Activated CD4-positive, alpha-beta T cell treated with anti-CD3 and anti-CD28 coated beads for 48 hours (primary cell): ENCODE measurements at places on chromosomes 1 and 21.
A peak's percentile ranks its signal among the peaks of the same experiment; 100 is the strongest.

DNA sequence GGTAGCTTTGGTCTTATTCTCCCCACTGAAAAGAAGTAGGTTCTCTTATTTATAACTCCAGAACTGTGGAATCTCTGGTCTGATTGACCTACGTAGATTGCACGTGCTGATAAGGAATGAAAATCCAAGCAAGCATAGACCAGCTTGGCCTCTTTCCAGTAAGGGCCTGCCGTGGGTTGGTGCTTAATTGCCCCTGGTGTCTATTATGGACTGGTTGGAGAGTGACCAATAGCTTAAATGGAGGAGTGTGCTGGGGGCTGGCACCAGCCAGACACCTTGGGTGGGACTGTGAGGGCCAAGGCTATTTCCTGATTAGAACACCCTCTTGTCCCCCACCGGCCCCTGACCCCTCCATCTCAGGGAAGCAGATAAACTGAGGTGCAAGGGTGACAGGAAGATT, 74.0 kb downstream of the TENT5C start:
- no peak for DNase-seq

GRCh38 chr1:199163267-199163666, 524.4 kb downstream of the PTPRC start:
- DNase-seq = no peak

DNA sequence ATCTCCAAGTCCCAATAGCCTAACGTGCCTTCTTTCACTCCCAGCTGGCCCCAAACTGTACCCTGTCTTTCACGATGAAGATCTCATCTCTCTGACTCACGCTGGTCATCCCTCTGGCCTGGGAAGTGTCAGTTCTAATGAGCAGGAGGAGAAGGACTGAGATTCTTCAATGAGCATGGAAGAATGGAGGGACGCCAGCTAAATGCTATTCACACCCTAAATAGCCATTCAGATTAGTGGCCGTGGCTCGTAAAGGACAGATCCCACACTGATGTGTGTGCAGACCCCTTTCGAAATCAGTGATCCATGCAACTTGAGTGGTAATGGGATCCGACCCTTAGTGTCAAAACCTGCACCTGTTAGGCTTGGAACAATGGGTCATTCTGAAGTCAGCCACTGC, 75.9 kb upstream of the SMYD2 start:
- no peak for DNase-seq

- no peak for DNase-seq
Observed at GRCh38 chr1:9233241-9233941, 1.2 kb upstream of the H6PD start.

- no peak for DNase-seq
Observed at GRCh38 chr1:95386371-95386770, 152.4 kb downstream of the RWDD3 start.

GRCh38 chr1:41479000-41479807, 5.3 kb downstream of the EDN2 start:
- DNase-seq = no peak

DNA sequence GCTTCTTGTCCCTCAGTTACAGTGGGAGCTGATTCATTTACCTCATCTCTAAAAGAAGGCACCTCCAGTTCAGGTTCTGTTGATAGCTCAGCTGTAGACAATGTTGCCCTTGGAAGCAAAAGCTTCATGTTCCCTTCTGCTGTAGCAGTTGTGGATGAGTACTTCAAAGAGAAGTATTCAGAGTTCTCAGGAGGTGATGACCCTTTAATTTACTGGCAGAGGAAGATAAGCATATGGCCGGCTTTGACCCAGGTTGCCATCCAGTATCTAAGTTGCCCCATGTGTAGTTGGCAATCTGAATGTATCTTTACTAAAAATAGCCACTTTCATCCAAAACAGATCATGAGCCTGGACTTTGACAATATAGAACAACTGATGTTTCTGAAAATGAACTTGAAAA, 4.5 kb downstream of the ZBED6 start:
- no peak for DNase-seq

DNA sequence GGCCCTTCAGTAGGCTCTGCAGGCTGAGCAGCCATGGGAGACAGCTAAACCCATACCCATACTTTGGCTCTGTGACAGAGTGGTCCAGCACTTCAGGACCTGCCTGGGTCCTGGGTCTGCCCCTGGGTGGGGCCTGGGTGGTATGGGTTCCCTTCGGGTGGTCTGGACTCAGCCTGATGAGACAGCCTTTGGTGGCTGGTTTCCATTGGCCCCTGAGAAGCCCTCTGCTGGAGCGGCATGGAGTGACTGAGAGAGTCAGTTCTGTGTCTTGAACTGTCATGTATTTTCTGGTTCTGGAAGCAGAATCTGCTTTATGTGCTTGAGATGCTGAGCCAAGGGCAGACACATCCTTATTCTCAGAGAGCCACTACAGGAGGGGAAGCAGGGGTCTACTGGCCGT, 31.3 kb upstream of the KCNA2 start:
- no peak for DNase-seq

DNA sequence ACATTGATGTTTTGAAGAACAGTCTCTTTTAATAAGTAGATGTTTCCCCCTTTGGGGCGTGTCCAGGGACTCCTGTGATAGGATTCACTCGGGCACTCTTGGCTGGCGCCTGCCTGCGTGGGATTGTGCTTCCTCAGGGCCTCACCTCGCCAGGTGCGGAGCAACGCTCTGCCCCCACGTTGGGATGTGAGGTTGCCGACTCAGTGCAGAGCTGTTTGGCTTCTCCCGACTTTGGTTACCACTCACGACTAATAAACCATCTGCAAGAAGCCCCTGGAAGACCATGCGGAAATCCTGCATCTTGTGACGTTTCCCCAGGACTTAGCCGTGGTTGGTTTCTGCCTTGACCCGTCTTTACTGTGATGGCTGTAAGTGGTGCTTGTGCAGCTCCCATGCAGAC, 106.4 kb downstream of the PCBP3 start:
- DNase-seq = no peak

DNA sequence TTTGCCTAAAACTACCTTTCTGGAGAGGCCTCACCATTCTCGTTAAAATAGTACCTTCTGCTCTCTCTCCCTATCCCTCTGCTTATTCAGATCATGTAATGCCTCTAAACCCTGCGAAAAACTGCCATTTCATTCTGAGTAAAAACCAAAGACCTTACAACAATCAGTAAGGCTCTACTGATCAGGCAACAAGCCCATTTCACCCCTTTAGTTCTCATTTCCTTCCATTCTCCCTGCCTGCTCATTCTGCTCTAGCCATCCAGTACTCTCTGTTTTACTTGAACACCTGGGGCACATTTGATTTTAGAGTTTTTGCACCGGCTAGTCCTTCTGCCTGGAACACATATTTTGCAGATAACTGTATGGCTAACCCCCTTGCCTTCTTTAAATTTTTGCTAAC, 187.8 kb downstream of the COQ8A start:
- DNase-seq = no peak

DNA sequence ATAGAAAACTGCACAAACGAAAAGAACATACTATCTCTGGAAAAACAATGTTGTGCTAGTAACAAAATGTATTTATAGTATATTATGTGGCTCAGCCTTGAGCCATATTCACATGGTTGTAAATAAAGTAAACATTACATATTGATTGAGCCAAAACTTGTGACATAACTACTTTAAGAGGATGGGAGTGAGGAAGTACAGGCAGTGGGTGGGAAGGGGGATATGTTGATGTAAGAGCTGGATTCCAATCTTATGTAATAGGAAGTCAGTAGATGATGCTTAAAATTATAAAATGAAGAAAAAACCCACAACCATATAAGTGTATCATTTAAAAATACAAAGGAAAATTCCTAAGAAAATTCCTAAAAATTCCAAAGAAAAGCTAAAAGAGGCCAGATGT, 42.7 kb downstream of the RHOU start:
- no peak for DNase-seq

DNA sequence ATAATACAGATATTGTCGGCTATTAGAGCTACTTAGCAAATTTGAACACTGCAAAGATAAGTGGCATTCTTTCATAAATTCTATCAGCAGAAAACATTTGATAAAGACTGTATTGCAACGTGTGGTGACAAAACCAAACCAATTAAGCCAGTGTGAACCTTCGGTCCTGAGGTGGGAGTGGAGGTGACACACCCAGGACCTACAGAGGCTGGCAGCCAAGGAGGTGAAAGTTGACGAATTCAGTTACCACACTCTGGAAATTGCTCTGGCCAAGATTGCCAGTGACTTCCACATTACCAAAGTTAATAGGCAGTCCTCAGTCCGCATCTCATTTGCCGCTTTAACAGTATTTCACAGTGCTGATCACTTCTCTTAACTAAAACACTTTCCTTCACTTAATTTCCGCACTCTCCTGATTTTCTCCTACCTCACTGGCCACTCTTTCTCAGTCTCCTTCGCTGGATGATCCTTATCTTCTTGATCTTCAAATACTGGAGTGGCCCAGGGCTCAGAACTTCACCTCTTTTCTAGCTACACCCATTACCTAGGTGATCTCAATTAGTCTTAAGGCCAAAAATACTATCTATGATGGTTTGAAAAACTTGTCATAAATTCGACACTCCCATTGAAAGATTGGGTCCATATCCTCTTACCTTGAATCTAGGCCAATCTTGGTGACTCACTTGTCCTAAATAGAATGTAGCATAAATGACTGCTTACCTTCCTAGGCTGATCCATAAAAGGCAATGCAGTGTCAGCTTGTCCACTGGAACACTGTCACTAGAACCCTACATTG, 5.1 kb upstream of the CDC42BPA start:
- no peak for DNase-seq

- DNase-seq = peak; percentile 72
Observed at GRCh38 chr1:112674440-112674985, at the start of gene MOV10. Gene MOV10 (plus strand): TSS chr1:112674659. CDS start chr1:112674913, 254 bp downstream.

GRCh38 chr1:35807614-35808449, at the start of gene AGO4:
Gene AGO4 (plus strand): TSS chr1:35808016. CDS start chr1:35808417, 401 bp downstream.
- DNase-seq = peak; percentile 32

- DNase-seq = no peak
Observed at GRCh38 chr1:116855191-116855619, 54.5 kb upstream of the PTGFRN start.
